ENCODE measurements at places on chromosomes 2 and 18. TPM values are rescaled to one million over a fixed set of nuclear protein-coding genes. Genes with fewer than 3 reads are reported as not detected.

- no peaks in the 10 kb centered on the region for H3K36me3 ChIP-seq
- no peak overlapping the region for H3K4me3 ChIP-seq
- no peak for DNase-seq
- H3K4me1 ChIP-seq, result no peaks in the 10 kb centered on the region
Measured at GRCh38 chr2:236592821-236593220, 23.2 kb downstream of the ACKR3 start.

GRCh38 chr18:52694804-52695203 lies 354.8 kb downstream of the DCC start:
- no peak overlapping the region for H3K4me3 ChIP-seq
- no peaks in the 10 kb centered on the region for H3K27me3 ChIP-seq
- H3K36me3 ChIP-seq, result no peaks in the 10 kb centered on the region
- H3K4me1 ChIP-seq, result no peaks in the 10 kb centered on the region
- H3K27ac ChIP-seq, result no peak overlapping the region

DNA sequence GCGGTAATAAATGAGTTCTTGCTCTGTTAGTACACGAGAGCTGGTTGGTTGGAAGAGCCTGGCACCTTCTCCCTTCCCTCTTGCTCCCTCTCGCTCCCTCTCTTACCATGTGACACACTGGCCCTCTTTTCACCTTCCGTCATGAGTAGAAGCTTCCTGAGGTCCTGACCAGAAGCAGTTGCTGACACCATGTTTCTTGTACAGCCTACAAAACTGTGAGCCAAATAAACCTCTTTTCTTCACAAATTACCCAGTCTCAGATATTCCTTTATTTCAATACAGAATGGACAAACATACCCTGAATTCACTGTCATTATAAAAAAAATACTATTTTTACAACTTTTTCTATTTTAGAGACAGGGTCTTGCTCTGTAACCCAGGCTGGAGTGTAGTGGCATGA lies 40.7 kb downstream of the EMILIN2 start:
- H3K4me3 ChIP-seq, result no peak overlapping the region
- H3K27ac ChIP-seq, result no peak overlapping the region
- no peaks in the 10 kb centered on the region for H3K27me3 ChIP-seq
- H3K36me3 ChIP-seq, result no peaks in the 10 kb centered on the region
- DNase-seq, result no peak
- H3K4me1 ChIP-seq, result peaks cover 28% of the 10 kb centered on the region

DNA sequence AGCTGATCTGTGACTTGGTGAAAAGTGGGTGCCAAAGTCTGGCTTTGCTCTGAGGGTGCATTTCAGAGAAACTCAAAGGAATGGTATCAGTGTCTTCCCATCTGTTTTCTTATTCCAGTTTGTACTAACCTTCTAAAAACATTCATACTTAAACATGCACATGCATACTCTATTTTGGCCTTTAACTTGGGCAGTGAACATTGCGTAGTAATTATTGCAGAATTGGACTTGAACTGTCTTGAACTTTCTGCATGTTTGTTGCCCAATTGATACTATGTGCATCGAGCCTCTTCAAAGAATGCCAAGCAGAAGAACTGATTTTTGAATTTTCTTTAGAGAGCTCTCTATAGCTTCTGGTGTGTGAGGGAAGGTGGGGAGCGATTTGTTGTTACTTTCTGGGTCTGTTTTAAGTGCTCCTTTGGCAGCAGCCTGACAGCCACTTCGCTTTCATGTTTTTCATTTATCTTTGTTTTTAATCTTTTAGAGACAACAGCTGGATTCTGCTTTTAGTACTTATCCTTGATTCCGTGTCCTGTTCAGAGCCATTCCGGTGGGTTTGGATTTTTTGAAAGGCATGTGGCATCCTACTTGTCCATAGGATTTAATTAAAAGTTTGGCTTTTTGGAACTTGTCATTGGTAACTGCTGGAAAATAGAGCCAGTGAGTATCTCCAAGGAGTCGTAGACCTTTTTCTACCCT lies 159.2 kb downstream of the RAPGEF4 start:
- H3K4me1 ChIP-seq, result no peaks in the 10 kb centered on the region
- H3K4me3 ChIP-seq, result no peak overlapping the region
- H3K27ac ChIP-seq, result no peak overlapping the region
- H3K36me3 ChIP-seq, result no peaks in the 10 kb centered on the region
- no peak for DNase-seq

GRCh38 chr2:57434441-57434840 lies 612.2 kb upstream of the VRK2 start:
- no peaks in the 10 kb centered on the region for H3K27me3 ChIP-seq
- H3K4me1 ChIP-seq, result no peaks in the 10 kb centered on the region

DNA sequence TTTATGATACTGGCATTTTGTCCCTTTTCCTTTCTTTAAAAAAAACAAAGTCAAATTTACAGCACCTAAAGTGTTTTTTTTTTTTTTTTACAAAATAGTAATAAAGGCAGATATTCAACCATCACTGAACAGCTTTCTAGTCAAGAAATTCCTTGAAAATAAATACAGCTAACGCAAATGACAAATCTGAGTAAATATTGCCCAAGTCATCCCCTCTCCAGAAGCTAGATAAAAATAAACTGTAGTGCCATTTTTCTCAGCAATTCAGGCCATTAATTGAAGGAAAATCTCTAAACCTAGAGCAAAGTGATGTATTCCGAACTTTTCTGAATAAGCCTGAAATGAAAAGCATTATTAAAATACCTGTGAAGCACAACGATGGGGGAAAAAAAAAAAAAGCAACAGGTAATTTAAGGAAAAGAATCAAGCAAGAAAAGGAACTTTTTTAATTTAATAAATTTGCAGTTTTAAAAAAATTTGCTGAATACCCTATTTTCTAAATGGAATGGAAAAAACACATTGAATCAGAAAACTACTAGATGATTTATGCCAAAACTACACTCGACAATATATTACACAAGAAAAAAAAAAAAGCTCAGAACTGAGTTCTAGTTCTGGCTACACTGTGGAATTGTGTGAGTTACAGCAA lies 6.9 kb downstream of the SP3 start:
- H3K27me3 ChIP-seq, result no peaks in the 10 kb centered on the region
- no peak for DNase-seq
- peaks cover 71% of the 10 kb centered on the region for H3K4me1 ChIP-seq
- H3K27ac ChIP-seq, result no peak overlapping the region
- peak overlapping the region; percentile 71 for H3K4me3 ChIP-seq

DNA sequence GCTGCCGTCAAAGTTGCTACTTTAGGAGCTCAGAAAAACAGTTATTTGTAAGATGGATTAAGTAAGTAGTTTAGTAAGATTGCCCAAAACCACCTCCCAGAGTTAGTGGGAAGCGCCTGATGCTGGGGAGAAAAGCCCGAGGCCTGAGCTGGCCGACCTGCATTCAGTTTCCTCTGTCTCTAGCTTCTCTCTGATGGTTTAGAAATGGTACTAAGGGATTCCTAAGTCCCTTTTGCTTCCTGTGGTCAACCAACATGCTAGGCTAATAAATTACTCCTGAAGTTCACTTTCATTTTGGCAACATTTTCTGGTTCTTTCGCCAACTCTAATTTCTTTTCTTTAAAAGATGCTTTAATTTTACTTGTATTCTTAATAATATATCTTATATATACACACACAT lies 60.1 kb downstream of the ASAP2 start:
- no peaks in the 10 kb centered on the region for H3K4me1 ChIP-seq
- H3K27ac ChIP-seq, result no peak overlapping the region
- H3K4me3 ChIP-seq, result no peak overlapping the region
- no peaks in the 10 kb centered on the region for H3K36me3 ChIP-seq
- H3K27me3 ChIP-seq, result no peaks in the 10 kb centered on the region

- no peak overlapping the region for H3K4me3 ChIP-seq
- no peak overlapping the region for H3K27ac ChIP-seq
- DNase-seq, result no peak
- H3K4me1 ChIP-seq, result no peaks in the 10 kb centered on the region
- H3K36me3 ChIP-seq, result no peaks in the 10 kb centered on the region
- H3K27me3 ChIP-seq, result no peaks in the 10 kb centered on the region
Measured at GRCh38 chr2:165575044-165575615, 105.6 kb downstream of the CSRNP3 start.

DNA sequence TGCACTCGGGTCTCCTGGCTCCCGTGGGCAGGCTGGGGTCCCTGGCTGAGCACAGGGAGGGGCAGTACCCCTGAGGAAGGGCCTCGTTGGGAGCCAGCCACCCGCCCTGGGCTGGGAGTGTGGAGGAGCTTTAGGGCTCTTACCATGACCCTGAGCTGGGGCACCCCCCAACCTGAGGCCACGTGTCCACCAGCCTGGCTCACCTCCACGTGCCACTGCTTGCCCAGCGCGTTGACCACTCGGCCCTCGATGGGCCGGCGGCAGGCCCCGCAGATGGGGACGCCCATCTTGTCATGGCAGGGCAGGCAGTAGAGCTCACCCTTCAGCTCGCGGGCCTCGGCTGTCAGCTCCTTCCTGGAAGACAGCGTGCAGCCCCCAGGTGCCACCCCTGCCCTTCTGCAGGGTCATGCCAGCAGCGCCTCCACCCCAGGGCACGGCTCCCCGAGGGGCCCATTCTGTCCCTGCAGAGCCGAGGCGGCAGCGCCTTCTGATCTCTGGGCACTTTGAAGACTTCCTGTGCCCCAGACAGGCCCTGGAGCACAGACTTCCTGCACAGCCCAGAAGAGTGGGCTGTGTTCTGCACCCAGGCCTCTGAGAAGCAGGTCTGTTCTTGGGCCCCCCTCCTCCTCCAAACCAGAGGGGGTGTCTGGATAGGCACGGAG lies 4.0 kb upstream of the GPR17 start:
- peak; percentile 62 for DNase-seq
- peak overlapping the region; percentile 48 for H3K4me3 ChIP-seq
- no peaks in the 10 kb centered on the region for H3K27me3 ChIP-seq
- H3K4me1 ChIP-seq, result peaks cover 58% of the 10 kb centered on the region
- H3K27ac ChIP-seq, result peak overlapping the region; percentile 66
- H3K36me3 ChIP-seq, result no peaks in the 10 kb centered on the region

DNA sequence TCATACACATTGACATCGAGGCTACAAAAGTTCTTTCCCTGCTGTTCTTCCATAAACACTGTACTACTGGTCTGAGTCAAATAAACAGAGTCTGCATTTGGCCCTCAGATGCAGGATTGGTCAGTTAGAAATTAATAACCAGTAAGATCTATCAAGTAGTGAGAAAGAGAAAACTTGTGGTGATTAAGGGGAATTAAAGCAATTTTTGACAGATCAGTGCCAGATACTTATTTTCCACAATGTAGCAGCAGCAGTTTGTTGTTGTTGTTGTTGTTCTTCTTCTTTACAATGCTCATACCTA lies 85.0 kb downstream of the IKZF2 start:
- H3K36me3 ChIP-seq, result no peaks in the 10 kb centered on the region
- no peak for DNase-seq
- peaks cover 92% of the 10 kb centered on the region for H3K4me1 ChIP-seq
- H3K27me3 ChIP-seq, result no peaks in the 10 kb centered on the region
- peak overlapping the region; percentile 73 for H3K4me3 ChIP-seq

Gene CPS1
- 0.59 TPM for total RNA-seq

Gene TDRD15
- not detected for total RNA-seq
